ENCODE measurements at places on chromosomes 5 and 9. TPM values are rescaled to one million over a fixed set of nuclear protein-coding genes. Genes with fewer than 3 reads are reported as not detected.

GRCh38 chr5:146890731-146891440, 12.3 kb upstream of the PPP2R2B start:
- no peak for DNase-seq

GRCh38 chr9:127448112-127448805, 2.9 kb downstream of the RPL12 start:
- no peak for DNase-seq

GLRX gene
- total RNA-seq, result 59.0 TPM

LCN6 gene
- not detected for total RNA-seq

SET gene
- total RNA-seq, result 397 TPM

- DNase-seq, result no peak
These were observed 26.0 kb downstream of the BICD2 start for GRCh38 chr9:92738661-92739081.

- DNase-seq, result peak; percentile 73
These were observed 180.7 kb downstream of the KDM4C start for GRCh38 chr9:6938447-6938846.

NOXA1 gene
- 0.88 TPM for total RNA-seq

- no peak for DNase-seq
These were observed 1931.0 kb downstream of the EFNA5 start for GRCh38 chr5:105739732-105740131.

DNA sequence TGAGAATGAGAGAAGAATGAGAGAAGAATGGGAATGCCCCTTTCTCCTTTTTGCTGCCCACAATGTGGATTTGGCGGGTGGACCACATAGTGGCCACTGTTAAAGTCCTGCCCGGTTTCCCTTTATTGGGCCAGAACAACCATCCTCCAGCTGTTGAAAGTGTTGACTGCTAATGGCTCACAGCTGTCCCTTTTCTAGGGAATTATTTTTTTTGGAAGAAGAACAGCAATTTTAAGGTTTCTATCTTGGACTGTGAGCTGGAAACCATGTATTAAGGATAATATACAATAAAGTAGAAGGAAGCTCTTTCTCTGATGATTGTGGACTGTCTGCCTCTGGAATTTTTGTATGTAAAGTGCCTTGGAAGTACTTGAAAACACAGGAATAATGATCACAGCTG, 185.9 kb downstream of the DMRT2 start:
- no peak for DNase-seq

DNA sequence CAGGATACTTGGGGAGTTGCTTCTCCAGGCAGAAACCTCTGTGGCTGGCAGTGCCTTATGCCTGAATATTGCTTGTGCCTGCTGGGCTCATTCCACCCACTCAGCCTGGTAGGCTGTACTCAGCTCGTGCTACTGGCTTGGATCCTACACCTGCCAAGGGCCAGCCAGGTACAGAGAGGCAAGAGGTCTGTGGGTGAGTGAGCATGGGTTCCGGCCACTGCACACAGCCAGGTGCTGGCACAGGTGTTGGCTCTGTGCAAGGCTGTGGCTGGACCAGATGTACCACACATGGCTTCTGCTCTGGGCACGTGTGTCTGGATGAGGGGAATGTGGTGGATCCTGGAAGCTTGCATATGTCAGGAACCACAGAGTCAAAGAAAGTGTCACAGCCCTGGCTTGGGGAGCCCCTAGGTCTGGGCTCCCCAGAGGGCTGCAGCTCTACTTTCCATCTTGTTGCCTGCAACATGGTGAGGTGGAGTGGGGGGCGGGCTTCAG, 76.7 kb upstream of the C6 start:
- no peak for DNase-seq

GRCh38 chr9:18296702-18297055, 177.3 kb upstream of the ADAMTSL1 start:
- DNase-seq, result no peak

DNA sequence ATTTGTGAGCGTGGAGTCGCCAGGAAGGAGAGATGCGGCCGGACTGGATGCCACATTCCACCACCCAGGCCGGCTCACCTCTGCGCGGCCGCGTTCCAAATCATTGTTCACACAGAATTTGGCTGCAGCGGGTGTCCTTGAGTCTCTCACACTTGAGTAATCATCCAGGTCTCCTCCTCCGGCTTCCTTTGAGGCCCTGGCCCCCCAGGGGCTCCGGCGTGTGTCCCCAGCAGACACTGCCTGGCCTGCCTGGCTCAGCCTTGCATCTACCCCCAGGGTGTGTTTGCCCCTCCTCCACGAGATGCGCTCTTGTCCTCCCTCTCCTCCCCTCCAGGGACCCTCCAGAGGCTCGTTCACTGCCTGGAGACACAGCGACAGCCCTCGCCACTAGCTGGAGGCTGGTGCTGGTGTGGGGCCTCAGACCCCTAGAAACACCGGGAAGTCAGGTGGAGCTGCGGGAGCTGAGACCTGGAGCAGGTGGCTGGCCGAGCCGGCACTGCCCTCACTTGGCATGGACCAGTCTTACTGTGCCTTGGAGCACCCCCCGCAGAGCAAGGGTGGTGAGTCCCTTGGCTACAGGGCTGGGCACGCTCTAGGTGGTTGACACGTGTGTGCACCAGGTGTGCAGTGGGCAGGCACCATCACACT, 7.0 kb upstream of the SLC9A3 start:
- no peak for DNase-seq

GRCh38 chr5:150490754-150491153, 17.2 kb upstream of the NDST1 start:
- DNase-seq, result peak; percentile 14

GRCh38 chr5:13957032-13957645, 12.7 kb upstream of the DNAH5 start:
- peak; percentile 85 for DNase-seq

- DNase-seq, result no peak
These were observed 136.9 kb downstream of the ARHGAP26 start for GRCh38 chr5:142906863-142907671.

GRCh38 chr9:18890372-18890771, 142.6 kb downstream of the SAXO1 start:
- DNase-seq, result peak; percentile 92

- DNase-seq, result peak; percentile 61
These were observed 3.2 kb downstream of the TERT start for GRCh38 chr5:1291611-1292080.

- DNase-seq, result peak; percentile 15
These were observed 3.2 kb upstream of the PJA2 start for GRCh38 chr5:109412981-109413402.

- DNase-seq, result peak; percentile 77
These were observed 13.7 kb downstream of the PITX1 start for GRCh38 chr5:135020111-135020895.

RECK gene
- 31.5 TPM for total RNA-seq

- DNase-seq, result no peak
These were observed 566.4 kb downstream of the EFNA5 start for GRCh38 chr5:107104040-107104995.

FSTL4 gene
- not detected for total RNA-seq

GRCh38 chr5:102231693-102232619, 64.1 kb downstream of the SLCO4C1 start:
- DNase-seq, result no peak

- DNase-seq, result peak; percentile 91
These were observed 219.6 kb downstream of the DENND1A start for GRCh38 chr9:123710299-123710698.

DNA sequence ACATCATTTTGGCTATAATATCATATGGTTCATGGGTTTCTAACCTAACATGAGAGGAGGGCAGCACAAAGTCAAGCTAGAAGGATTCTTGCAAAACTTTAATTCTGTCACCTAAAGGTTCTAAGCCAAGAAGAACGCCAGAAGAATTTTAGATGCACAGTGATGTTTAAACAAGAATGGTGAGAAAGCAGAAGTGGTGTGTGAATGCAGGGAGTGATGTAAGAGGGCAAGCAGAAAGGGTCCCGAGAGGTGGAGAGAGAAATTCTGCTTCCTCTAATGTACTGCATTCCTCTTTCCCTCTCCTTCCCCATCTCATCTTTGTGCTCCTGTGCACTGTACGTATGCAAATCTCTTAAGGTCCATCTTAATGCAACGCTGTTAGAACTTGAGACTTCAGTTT, 2.1 kb upstream of the TRMO start:
- no peak for DNase-seq

WNK2 gene
- not detected for total RNA-seq

SLC1A3 gene
- total RNA-seq, result 76.9 TPM
